ENCODE measurements at places on chromosomes 3 and 15.

DNA sequence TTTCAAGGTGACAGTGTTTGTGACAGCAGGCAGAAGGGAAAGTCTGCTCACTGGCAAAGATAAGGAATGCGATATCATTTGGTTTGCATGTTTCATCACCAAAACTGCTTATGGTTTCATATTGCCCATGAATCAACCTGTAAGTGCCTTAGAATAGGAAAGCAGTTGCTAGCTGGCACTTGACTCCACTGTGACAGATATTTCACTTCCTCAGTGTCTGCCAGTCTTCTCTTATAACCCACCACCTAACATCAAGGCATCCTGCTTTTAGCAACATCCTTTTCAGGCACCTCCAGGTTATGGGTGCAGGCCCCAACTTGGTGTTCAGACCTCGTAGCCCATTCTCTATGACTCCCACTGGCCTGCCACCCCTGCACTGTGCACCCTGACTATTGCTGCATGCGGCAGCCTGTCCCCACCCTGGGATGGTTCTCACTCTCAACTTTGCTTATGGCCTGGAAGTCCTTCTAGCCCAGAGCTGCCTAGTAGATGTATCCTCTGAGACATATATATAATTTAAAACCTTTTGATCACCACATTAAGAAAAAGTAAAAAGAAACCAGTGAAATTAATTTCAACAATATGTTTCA lies 154.4 kb upstream of the RARB start:
- DNase-seq, result no peak

GRCh38 chr3:72345980-72346379 lies 502.3 kb downstream of the SHQ1 start:
- DNase-seq, result no peak

DNA sequence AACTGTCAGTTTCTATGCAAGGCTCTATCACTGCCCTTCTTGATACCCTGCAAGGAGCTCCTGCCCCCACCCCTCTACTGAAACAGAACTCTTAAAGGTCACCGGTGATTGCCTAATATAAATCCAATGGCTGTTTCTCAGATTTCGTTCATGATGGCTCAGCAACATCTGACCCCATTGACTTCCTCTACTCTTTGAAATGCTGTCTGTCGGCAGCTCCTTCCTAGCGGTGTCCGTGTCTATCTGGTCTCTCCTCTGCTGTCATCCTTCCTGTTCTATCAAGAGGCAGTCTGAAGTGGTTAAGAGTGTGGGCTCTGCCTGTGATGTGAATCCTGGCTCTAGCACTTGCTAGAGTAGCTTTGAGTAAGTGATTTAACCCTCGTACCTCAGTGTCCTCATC lies 5.5 kb downstream of the TMEM266 start:
- DNase-seq, result no peak

DNA sequence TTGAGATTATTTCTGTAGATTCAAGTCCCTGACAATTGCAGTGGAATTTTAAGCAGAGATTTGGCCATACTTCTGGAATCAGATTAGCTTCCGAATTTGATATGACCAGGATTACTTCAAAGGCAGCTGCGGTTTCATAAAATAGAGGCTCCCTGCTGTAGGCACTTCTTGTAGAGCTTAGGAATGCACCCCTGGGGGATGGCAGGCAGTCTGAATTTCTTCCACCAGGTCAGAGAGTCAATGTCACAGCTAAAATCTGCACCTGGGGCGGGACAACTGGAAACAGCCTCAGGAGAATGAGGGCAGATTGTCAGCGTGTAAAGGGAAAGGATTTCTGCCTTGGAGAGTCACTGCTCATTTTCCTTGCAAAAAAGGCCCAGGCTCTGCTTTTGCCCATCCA lies 182.6 kb downstream of the ARRDC4 start:
- DNase-seq, result no peak

- DNase-seq, result no peak
Observed at GRCh38 chr3:56923526-56924224, 121.9 kb upstream of the ARHGEF3 start.

GRCh38 chr3:123907720-123908119 lies 23.6 kb upstream of the MYLK start:
- no peak for DNase-seq

GRCh38 chr15:79989682-79990081 lies 18.7 kb upstream of the BCL2A1 start:
- no peak for DNase-seq

DNA sequence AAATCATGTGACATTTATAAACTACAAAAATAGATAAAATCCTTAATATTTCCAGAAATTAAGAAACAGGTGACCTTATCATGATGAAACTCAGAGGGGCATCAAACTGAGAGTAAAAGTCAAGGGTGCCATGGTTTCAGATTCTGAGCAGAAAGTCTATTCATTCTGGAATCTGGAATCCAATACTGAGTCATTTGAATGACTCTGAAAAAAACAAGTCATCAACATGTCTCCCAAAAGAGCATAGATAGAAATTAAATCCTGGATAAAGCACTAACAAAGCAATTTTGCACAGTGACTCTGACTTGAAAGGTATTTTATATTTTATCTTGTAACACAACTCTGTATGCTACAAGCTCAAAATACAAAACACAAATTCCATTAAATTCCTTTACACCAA lies 23.4 kb downstream of the STAC start:
- no peak for DNase-seq

GRCh38 chr15:92336419-92336987 lies 57.2 kb upstream of the ST8SIA2 start:
- no peak for DNase-seq

DNA sequence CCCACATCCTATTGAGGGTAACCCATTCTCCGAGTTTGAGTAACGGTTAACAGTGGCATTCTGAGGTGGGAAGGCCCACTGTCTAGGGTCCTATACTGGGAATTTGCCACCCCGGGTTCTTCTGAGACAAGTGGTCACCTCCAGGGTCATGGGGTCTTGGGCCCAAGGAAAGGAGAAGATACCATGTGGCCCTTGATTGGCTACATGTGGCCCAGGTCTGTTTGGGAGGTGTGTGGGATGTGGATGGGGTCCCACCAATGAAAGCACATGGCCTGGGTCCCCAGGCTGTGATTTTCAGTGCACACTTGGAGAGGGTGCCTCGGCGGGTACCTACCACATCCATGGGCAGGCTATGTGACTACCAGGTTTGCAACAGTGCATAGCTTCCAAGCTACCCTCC lies 214.4 kb downstream of the UBE3A start:
- no peak for DNase-seq
